H54 (cell line): ENCODE measurements at places on chromosomes 7 and 10.
A peak's percentile ranks its signal among the peaks of the same experiment; 100 is the strongest.

DNA sequence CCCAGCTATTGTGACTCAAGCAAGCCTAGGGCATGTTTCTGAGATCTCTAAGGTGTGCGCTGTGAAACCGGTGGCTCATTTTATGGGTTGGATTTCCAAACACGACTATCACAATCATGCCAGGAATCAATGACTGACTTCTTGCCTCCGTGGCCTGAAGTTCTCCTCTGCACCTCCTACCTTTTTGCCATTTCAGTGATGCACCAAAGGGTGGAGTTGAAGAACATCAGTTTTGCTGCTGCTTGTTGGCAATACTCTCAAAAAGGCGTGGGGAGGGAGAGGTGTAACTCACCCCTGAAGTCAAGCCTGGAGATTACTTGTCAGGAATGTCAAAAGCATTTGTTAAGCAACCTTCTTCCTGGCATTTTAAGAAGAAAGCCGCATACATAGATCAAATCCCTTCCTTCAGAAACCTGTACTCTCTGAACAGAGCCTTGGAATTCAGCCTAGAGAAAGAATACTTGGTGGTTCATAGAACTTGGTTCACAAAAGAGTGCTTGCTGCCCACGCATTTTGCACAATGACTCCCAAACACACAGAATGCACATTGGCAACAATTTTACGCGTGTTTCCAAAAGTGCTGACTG lies 41.0 kb downstream of the KIAA1217 start:
- DNase-seq, result no peak

- DNase-seq, result no peak
Observed at GRCh38 chr10:69376662-69377061, 40.1 kb downstream of the TACR2 start.

DNA sequence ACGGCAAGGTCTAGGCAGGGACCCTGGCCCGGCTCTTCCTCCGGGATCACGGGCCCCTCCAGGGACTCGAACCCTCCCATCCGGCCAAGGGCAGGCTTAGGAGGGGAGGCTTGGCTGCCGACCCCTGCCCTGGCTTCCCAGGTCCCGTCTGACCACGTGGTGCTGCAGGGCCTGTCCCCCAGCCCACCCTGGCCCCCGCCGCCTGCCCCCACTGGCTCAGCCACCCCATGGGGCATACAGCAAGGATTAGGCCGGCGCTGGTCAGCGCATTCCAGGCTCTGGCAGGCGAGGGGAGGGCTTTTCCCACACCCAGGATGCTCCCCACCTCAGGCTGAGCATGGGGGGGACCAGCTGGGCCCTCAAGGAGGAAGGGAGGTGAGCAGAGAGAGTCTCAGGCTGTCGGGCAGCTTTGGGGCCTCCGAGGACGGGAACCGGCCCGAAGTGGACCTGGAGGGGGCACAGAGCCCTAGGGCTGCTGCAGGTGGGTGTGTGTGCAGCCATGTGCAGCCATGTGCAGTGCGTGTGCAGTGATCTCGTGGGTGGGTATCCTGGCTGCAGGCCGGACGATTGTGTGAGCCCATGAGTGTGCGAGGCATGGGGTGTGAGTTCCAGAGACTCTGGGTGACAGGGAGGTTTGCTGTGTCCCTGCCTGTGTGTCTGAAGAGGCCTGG lies 713 bp upstream of the GRIFIN start:
- no peak for DNase-seq

- DNase-seq, result no peak
Observed at GRCh38 chr10:131851346-131851745, 49.5 kb upstream of the PPP2R2D start.

- DNase-seq, result no peak
Observed at GRCh38 chr7:50393547-50394252, 56.5 kb downstream of the FIGNL1 start.

DNA sequence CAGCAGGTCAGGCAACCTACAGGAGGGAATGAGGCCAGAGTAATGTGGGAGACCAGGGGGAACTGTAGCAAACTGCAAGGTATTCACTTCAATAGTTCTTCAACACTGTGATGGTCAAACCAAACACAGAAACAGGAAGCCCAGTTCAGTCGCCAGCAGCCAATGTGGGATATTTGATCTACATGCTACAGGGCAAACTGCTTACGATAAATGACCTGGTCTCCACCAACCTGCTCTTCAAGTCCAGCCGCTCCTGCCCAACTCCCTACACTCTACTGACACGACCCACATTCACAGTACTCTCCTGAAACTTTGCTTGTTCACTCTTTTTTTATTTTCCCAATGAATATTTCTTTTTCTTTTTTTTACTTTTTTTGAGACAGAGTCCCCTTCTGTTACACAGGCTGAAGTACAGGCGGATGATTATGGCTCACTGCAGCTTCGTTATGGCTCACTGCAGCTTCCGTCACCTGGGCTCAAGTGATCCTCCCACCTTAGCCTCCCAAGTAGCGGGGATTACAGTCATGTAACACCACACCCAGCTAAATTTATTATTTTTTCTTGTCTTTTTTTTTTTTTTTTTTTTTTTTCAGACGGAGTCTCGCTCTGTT lies 42.1 kb downstream of the MDH2 start:
- DNase-seq, result no peak

- DNase-seq, result no peak
Observed at GRCh38 chr7:75575488-75576121, 83.5 kb downstream of the SPDYE5 start.

GRCh38 chr10:87896216-87896615 lies 32.8 kb downstream of the PTEN start:
- DNase-seq, result no peak

DNA sequence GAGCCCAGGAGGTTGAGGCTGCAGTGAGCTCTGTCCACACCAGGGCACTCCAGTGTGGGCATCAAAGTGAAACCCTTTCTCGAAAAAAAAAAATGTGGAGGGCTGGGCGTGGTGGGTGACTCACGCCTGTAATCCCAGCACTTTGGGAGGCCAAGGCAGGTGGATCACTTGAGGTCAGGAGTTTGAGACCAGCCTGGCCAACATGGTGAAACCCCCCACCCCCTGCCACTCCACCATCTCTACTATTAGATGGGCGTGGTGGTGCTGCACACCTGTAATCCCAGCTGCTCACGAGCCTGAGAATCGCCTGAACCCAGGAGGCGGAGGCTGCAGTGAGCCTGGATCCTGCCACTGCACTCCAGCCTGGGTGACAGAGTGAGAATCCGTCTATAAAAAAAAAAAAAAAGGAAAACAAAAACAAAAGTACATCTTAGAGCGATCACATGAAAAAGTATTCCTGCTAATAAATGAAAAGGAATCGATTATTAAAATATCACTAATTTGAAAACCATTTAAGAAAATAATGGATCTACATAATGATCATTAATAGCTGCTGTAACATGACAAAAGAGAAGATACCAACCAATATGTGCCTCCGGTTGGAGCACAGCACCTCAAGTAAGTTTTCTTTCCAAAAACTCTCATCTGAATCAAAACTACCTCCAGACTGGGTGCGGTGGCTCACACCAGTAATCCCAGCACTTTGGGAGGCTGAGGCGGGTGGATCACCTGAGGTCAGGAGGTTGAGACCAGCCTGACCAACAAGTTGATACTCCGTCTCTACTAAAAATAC lies 4.9 kb downstream of the HNRNPF start:
- no peak for DNase-seq

DNA sequence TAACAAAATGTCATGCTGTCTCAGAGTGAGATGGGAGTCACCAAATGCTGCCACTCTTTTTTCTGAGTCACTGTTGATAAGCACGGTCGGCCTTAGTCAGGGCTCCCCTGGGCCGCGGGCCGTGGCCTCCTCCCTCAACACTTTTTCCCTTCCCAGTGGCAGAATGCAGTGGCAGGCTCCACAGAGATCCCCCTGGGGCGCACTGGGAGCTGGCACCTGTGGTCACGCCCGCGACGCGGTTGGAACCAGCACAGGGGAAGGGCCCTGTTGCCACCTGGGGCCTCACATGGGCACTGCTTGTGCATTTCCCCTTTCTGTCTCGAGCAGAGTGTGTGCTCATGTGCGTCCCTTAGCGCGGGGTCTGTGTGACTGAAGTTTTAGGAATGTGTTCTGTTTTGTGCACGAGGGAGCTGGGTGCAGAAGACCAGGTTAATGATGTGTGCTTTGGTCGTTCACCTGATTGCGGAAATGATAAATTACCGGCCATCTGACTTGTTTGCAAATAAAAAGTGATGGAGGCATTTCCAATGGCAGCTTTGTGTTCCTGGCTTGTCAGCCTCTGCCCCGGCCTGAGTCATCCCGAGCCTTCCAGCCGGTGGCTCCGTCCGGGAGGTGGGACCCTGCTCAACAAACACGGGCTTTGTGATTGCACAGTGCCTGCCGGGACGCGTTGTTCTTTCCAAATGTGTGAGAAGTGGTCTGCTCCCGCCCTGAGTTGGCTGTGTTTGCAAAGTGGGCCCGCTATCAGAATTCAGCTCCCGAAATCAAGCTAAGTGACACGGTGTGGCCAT lies 100.7 kb downstream of the NKX6-2 start:
- DNase-seq, result peak; percentile 82

GRCh38 chr7:65974191-65974801 lies 7.7 kb downstream of the GUSB start:
- no peak for DNase-seq

- DNase-seq, result no peak
Observed at GRCh38 chr7:96921231-96921630, 84.1 kb upstream of the DLX6 start.

DNA sequence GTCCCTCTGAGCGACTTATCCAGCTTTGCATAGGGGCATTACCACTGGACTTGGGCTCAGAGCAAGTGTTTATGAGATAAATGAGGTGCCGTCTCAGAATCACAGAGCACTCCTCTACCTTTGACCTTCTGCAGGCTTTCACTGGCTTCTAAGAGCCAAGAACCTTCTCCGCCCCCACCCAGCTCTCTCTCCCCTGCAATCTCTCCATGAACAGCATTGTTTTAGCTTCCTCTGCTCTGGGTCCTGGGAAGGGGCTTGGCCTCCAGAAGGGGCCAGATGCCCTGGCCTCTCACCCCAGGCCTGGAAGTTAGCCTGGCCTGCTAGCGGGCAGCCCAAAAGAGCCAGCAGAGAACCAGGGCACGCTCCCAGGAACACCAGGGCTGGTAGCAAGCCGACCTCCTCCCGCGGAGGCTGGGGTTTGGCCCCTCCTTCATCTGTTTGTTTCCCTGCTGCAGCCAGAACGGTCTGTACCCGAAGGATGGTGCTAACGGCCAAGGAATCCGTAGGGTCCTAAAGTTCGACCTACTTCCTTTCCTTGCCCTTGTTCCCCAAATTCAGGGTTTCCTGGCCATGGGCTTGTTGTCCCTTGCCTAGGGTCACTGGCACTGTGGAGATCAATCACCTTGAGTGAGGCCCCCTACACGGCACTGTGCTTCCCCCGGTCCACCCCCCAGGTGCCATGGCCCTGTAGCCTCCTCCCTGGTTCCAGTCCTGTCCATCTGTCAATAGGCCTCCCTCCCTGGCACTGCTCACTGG lies 18.7 kb upstream of the DDIT4 start:
- peak; percentile 96 for DNase-seq

DNA sequence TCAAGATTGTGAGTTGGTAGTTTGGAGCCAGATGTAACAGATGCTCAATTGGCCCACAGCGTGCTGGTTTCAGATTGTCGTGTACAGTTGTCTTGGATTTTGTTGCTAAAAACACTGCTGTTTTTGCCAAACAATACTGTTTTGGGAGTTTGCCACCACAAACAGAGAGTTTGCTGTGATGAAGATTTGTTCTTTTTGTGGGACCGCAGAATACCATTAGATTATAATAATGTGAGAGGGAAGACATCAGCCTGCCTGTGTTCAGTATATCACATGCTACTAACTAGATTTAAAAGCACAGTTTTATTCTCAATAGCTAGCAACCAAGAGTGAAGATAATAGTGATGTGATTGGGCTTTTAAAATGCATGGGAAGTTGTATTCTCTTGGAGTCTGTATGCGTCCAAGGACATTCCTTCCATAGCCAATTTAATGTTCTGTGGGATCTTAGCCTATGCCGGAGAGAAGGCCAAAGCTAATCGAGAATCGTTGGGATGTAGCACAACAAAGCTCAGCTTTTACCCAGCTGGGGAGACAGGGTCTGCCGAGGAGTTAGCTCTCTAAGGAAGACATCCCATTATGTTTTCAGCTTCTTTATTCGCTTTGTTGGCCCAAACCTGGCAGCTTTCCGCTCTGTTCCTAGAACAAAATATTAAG lies 18.7 kb upstream of the ITGA8 start:
- DNase-seq, result no peak

- DNase-seq, result no peak
Observed at GRCh38 chr7:23373151-23374004, 74.2 kb downstream of the MALSU1 start.
